ENCODE measurements at places on chromosomes 3 and 15.

DNA sequence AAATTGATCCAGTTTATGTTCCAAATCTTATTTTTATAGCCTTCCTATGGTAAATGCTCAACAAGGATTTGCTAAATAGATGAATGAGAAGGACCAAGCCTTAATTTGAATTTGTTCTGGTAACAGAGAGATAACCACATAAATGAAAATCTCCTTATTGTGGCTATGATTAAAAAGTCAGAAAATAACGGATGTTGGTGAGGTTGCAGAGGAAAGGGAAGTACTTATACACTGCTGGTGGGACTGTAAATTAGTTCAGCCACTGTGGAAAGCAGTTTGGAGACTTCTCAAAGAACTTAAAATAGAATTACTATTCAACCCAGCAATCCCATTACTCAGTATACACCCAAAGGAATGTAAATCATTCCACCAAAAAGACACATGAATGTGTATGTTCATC lies 26.2 kb downstream of the AAGAB start:
- no peak for DNase-seq

GRCh38 chr15:69134791-69135190 lies 25.6 kb upstream of the GLCE start:
- DNase-seq = no peak

DNA sequence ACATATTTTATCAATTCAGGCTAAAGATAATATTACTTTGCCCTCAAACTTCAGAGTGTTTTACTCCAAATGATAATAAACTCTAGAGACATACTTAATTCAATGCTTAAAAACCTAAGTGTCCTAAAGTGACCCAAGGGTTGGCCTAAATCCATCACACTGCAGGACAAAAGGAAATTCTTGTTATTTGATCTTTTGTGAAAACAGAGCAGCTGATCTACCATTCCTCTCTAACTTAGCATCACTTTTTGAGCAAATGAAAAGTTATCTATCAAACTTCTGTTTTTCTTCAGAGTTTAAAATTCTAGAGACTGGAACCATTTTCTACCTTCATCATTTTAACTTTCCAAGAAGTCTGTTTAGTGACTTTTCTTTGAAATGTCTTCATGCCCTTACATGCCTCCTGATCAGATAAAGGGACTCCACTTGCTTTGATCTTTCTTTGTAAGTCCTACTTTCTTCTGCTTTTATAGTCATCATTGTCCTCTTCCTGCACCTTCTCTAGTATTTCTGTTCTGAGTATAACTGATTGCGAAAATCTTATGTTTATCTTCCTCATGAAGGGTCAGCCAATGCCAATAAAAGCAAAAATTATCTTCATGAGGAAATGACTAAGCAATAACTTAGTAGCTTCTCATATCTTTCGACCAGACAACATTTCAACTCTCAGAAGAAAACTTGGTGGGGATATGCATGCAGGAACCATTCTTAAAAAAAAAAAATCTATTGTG lies 378.7 kb upstream of the TGFBR2 start:
- no peak for DNase-seq

DNA sequence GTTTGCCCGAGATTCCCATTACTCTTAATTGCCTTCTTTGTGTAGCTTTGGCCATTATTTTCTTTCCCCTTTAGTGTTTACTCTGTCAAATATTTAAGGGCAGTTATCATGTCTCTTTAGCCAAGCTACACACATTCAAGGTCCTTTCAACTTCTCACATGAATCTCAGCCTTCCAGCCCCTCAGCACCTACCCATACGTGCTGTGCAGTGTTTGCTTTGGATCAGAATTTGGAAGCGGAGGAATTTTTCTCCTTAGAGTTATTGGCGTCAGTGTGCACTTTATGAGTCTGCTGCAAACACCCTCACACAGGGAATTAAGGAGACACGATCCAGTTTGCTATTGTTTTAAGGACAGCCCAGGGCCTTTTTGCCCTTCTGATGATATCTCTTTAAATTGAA lies 231.6 kb downstream of the CACNA2D3 start:
- no peak for DNase-seq

- no peak for DNase-seq
Measured at GRCh38 chr3:119783883-119784282, 2.0 kb downstream of the NR1I2 start.

- DNase-seq = no peak
Measured at GRCh38 chr15:39657668-39658067, 76.8 kb downstream of the THBS1 start.

DNA sequence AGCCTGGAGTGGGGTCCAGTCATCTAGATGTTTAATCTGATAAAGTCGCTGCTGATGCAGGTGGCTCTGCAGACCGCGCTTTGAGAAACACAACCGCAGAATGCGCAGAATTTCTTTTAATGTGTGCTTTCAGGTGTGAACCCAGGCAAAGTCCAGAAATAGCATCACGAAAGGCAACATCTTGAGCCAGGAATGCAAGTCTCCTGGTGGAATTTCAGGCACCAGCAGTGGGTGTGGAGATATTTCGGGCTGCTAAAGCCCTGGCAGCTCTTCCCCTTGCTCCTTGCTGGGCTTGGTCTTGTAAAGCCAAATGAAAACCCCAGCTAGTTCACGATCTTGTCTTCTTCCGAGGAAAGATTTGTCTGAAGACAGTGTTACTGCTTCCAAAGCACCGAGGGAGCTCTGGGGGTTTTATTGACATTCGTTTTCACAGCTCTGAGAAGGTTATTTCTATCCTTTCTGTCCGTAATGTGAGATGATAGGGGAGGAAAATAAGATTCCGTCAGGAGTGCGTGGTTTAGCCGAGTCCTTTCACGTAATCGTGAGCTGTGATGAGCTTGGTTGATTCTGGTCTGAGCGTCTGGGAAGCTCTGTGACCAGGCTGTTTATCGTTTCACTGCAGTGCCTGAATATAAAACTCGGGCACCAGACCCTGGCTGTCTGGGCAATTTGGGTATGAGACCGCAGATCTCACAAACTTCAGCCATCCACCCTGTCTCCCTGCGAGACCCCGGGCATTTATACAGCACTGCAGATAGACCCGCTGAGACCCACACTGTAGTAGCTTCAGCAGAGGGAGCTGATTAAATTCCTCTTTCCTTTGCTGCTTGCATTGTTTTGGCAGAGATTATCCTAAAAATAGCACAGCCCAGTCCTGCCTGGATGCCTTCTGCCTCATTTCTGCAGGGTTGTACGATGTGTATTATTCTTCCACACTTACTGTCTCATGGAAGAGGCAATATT lies 67.0 kb upstream of the SLC25A26 start:
- no peak for DNase-seq
